ENCODE measurements at places on chromosomes 2 and 18. TPM values are rescaled to one million over a fixed set of nuclear protein-coding genes. Genes with fewer than 3 reads are reported as not detected.

Gene ANKRD30B
- 0.96 TPM for total RNA-seq

Gene NEU4
- total RNA-seq: 0.28 TPM

Gene SNTG2
- total RNA-seq: 1.3 TPM

Gene ASB18
- not detected for total RNA-seq

Gene C2orf78
- not detected for total RNA-seq

Gene RAB6D
- not detected for total RNA-seq

Gene RBM43
- total RNA-seq: 2.7 TPM

Gene POTEI
- total RNA-seq: under 0.01 TPM

Gene NCKAP1
- total RNA-seq: 165 TPM

Gene SATB2
- total RNA-seq: 9.9 TPM

Gene ARHGAP28
- total RNA-seq: 0.77 TPM

Gene COLEC12
- total RNA-seq: 10.1 TPM

Gene IL37
- total RNA-seq: not detected

Gene ICA1L
- total RNA-seq: 2.8 TPM

Gene TSPYL6
- not detected for total RNA-seq

Gene NGEF
- 1.9 TPM for total RNA-seq

Gene NT5DC4
- total RNA-seq: not detected

Gene SLC14A1
- 32.1 TPM for total RNA-seq

Gene DES
- 0.77 TPM for total RNA-seq

Gene DCC
- total RNA-seq: 0.19 TPM

Gene LRP2
- under 0.01 TPM for total RNA-seq

Gene ANKRD30BL
- total RNA-seq: not detected

Gene TMEM163
- total RNA-seq: not detected

Gene SCN7A
- under 0.01 TPM for total RNA-seq

Gene SERPINB4
- not detected for total RNA-seq

Gene TLK1
- 12.8 TPM for total RNA-seq

Gene ZBTB7C
- not detected for total RNA-seq

Gene LBH
- 197 TPM for total RNA-seq

Gene MERTK
- total RNA-seq: 1.7 TPM

Gene ASB3
- total RNA-seq: 26.5 TPM
